Spleen (tissue), 13 donors: ENCODE measurements at places on chromosomes 6 and 20.

GRCh38 chr20:39767352-39767751 is 805.2 kb downstream of the DHX35 start:
- DNase-seq = no peak

DNA sequence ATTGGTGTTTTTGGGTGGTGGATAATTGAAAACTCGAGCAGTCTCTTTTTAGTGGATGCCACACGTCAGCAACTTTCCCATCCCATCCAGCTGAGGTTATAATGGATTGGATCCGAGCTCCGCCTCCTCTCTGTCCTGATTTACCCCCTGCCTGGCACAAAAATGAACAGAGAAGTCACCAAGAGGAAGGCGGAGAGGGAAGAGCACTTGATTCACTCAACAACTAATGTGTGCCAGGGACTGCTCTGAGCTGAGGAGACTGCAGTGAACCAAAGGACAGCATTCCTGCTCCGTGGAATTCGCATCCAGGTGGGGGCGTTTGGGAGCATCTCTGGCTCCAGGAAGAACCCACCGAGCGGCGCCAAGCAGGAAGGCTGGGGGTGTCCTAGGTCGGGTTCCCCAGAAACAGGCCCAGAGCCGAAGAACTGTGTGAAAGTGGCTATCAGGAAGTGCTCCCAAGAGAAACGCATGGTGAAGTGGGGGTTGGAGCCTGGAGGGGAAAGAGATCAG is 95.8 kb upstream of the NAA20 start:
- no peak for DNase-seq

DNA sequence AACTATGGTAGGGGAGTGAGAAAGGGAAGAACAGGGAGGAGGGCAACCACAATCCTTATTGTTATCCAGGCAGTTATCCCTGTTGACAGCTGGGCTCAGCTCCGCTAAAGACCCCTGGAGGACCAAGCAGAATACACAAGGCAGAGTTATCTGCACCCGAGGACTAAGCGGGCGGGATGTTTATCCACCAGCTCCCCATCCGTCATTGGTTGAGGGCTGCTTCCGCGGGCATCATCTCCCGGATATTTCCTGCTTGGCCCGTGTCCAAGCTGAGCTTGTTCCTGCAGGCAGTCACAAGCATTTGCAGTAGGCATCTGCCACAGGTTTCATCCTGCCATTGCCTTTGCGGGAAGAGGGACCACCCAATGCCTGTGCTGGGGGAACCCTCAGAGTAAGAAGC is 102.1 kb downstream of the DLGAP4 start:
- no peak for DNase-seq

DNA sequence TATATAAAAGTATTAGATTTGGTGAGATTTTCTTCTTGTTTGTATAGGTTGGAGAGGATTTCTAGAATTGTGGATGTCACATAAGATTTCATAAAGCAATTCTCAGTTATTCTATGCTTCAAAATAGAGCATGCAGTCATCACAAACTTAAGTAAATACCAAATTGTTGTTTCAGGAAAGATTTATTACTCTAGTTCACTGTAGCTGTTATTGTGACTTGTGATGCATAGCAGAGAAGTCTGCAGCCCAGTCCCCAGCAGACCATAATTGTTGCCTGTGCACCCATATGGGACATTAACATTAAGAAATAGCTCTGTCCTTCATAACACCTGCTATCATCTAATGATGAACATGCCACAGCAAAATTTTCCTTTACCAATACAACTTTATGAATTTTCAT is 228.0 kb upstream of the FAM83B start:
- DNase-seq = no peak

DNA sequence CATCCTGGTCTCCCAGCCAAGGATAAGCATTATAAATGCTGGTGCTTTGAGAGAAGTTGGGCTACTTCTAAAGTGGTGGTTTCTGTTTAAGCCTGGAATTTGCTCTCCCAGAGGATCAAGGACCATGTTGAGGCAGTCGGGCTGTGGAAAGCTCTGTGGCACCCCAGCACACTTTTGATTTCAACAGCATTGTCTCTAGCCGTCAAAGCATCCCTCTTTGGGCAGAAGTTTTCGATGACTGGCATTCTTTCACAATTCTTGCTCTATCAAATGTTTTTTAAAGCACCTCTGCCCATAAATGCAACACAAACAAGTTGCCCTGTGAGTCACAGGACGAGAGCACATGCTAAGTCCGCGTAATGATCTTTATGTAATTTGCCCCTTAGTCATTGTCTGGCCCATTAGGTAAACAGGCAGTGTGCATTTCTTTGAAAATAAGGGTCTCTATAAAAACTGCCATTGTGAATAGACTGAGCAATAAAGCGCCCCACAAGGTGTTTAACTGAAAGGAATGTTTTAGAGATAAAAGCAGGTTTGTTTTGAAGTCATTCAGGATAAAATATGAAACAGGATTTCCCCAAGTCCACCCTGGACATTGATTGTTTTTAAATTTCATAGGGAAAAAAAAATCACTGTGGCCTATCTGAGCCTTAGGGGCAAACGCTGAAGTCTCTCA is 44.7 kb upstream of the FOXQ1 start:
- no peak for DNase-seq

- no peak for DNase-seq
Observed at GRCh38 chr6:90082847-90083246, 188.6 kb downstream of the GJA10 start.

GRCh38 chr6:431986-432385 is 40.4 kb downstream of the IRF4 start:
- DNase-seq = no peak

- no peak for DNase-seq
Observed at GRCh38 chr6:101199441-101199840, 194.1 kb upstream of the GRIK2 start.

DNA sequence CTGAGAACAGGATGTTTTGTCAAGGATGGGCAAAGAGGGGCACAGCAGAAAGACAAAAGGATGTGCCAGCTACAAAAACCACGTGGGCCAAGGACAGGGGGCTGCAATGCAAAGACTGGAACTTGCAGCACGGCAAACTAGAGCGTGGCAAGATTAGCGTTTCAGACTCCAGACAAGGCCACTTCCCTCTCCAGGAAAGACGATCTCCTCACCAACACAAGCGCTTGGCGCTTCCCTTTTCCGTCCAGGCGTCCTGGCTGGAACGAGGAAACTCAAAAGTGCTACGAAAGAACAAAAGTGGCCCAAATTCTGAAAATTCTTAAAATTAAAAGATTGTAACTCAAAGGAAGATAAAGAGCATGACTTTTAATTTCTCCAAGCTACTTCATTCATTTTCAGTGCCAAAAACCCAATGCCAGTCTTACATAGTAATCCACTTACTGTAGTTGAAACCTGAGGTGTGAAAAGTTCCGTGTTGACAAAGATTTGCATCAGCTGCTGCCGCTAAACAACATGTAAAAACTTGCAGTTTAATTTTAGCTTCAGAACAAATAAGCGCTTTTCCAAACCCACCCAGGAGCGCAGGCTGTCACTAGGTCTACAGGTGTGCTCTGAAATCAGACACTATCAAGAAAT is 207.1 kb upstream of the RREB1 start:
- no peak for DNase-seq

DNA sequence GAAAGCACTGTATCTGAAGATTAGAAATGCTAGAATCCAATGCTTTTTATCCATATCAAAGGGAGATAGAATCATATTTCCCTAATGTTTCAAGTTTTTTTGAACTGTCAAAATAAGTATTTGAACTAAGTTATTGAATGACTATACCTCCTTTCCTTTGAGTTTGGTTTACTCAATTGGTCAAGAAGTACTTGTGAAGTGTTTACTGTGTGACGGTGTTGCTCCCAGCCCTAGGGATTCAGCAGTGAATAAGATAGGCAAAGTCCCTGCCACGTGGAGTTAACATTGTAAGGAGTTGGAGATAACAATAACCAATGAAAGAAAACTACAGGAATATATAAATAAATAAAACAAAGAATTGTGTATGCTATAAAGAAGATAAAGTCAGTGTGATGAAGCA is 535.9 kb downstream of the FRK start:
- no peak for DNase-seq

DNA sequence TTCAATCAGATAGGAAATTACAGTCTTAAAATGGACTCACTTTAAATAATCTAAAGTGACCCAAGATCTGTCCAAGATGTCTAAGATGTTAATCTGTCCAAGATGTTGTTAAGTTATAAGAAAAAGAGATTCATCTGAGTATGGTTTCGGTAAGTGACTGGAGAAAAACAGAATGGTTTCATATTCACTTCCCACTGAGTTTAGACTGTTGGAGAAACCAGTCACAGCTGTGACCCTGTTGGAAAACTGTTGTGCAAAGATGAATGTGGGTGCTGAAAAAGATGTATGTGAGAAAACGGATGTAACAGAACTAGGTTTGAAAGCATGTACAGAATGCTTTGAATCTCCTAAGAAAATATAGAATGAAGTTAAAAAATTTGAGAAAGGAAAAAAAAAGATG is 325.9 kb downstream of the COL12A1 start:
- no peak for DNase-seq

- no peak for DNase-seq
Observed at GRCh38 chr6:52840763-52841585, at the start of gene GSTA5. Gene GSTA5 (minus strand): TSS chr6:52840813.

DNA sequence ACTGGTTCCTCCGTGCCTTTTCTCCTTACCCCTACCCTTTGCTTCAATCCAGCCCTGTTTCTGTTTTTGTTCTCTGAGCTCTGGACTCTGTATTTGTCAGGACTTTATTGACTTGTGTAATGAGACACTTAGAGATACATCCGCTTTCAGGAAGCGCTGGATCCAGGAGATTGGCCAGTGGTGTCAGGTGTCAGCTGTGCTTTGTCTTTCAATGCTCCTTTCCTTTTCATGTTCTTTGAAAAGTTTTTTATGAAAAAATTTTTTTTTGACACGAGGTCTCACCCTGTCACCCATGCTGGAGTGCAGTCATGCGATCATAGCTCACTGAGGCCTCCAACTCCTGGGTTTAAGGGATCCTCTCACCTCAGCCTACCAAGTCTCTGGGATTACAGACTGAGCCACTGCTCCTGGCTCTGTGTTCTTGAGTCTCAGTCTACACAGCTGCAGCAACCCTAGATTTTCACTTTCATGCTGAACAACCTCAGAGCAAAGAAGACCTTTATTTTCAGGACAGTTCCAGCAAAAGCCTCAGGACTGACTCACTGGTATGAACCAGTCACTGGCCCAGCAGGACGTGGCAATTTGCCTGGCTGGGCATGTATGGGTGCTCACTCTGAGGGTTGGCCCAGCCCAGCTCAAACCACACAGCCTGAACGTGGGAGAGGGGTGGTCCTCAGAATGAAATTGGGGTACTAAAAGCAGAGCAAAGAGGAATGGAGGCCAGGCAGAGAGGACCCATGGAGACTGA is 108.5 kb downstream of the DHX35 start:
- no peak for DNase-seq

GRCh38 chr6:164066335-164066734 is 651.8 kb downstream of the QKI start:
- no peak for DNase-seq

DNA sequence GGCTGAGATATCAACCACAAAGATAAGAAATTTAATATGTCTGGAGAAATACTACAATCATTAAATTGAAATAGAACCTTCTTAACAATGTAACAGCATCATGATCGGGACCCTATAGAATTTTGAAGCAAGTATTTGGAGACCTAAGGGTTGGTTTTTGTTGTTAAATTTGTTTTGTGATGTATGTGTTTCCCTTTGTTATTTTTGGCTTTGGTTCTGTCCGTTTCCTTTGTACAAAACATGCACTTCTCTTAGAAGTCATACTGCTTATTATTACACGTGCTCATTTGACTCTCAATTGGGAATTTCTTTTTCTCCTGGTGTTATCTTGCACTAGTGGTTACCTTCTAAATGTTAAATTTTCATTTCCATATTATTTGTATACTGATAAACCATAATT is 4.0 kb upstream of the PLN start:
- DNase-seq = no peak

DNA sequence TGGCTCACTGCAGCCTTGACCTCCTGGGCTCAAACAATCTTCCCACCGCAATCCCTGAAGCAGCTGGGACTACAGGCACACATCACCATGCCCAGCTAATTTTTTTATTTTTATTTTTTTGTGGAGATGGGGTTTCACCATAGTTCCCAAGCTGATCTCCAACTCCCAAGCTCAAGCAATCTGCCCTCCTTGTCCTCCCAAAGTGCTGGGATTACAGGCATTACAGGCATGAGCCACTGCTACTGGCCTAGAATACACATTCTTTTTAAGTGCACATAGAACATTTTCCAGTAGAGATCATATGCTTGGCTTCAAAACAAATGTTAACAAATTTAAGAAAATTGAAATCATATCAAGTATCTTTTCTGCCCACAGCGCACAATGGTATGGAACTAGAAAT is 176.8 kb upstream of the MARCKS start:
- DNase-seq = no peak

DNA sequence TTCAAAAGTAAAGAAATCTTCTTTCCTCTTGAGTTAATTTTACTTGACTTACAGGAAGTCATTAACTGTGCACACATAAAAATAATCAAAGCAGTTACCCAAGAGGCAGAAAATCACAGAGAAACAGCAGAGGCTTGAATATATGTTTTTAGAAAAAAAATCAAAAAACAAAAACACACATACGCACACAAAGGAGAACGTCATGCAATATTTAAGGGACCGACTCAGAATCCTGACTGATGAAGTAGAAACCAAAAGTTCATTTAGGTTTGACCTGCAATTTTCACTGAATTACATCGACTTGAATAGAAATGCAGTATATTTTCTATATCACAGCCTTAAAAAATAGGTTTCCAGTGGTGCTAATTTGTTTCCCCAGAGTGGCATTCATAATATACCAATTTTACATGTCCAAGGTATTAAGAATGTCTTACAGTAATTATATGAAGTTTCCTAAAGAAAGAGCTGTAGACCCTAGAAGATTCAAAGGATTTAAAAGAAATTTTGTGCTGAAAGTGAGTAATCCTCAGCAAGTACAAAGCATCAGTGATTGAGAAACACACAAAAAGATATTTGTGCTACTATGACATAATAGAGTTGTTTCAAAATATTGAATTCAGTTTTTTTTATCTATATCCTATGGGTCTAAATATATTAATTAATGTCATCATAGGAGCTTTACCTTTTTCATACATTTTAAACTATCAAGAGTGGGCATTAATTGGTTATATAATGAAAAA is 358.5 kb upstream of the RUNX2 start:
- no peak for DNase-seq

DNA sequence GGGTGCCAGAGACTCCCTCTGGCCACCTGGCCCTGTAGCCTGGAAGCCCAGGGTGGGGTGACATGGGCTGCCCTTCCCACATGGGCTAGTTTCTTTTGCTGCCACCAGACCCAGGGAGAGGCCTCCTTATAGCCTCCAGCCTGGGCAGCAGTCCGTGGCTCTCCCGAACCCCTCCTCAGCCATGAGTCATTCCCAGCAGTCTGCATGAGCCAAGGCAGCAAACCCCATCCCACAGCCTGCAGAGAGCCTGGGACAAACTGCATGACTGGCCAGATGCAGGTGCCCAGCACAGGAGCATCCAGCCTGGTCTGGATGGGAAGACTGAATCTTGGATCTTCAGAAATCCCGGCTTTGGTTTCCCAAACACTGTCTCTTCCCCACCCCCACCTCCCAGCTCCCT is 75.7 kb downstream of the MRPL14 start:
- no peak for DNase-seq
